Endothelial cell of umbilical vein (primary cell): ENCODE measurements at places on chromosomes 4 and X. TPM values are rescaled to one million over a fixed set of nuclear protein-coding genes. Genes with fewer than 3 reads are reported as not detected.
A peak's percentile ranks its signal among the peaks of the same experiment; 100 is the strongest.

The SAGE1 gene
- total RNA-seq, result not detected in 2 replicates

The SUV39H1 gene
- 18.2 and 20.0 TPM in 2 replicates for total RNA-seq

The AWAT2 gene
- 0.20 and 0.21 TPM in 2 replicates for total RNA-seq

The ATP1B4 gene
- not detected in 2 replicates for total RNA-seq

The TMEM144 gene
- total RNA-seq, result 23.0 and 23.9 TPM in 2 replicates

The AREG gene
- 0.46 and 0.55 TPM in 2 replicates for total RNA-seq

The SMARCA1 gene
- 29.3 and 29.7 TPM in 2 replicates for total RNA-seq

The GABRE gene
- total RNA-seq, result 6.1 and 20.2 TPM in 2 replicates

The GAB1 gene
- 37.7 and 41.8 TPM in 2 replicates for total RNA-seq

- no peak for DNase-seq
Measured at GRCh38 chrX:139971394-139971749, 6.1 kb upstream of the CXorf66 start.

DNA sequence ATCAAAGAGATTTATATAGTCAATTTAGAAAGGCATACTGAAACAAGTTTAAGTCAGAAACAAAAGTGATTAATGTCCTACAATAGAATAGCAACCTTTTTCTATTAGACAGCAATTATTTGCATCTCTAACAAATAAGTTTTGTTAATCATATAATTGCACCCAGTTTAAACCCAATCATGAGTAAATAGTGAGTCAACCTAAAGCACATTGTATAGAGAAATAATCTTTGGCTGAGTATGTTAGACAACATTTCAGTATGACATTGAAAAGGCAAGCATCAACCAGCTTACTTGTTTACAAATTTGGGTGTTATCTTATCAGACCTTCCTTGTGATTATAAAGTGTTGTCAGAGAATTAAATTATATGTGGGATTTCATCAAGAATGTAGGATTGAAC, 209.5 kb downstream of the IL15 start:
- DNase-seq, result no peak

DNA sequence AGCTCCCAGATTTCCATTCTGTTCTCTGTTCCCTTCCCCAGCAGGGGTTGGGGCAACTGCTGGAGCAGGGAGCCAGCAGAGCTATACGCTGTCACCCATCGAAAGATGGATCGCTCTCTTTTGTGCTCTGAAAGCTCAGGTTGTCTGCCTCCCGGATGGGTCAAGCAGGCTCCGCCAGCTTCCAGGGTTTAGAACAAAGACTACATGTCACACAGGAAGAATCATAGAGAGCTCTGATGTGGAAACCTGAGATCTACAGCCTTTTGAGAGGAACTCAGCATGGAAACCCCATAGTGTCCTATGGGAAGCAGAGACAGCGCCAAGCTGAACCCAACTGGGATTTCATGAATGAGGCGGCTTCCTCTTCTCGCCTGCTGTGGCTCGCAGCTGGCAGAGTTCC, 205.4 kb downstream of the HS3ST1 start:
- no peak for DNase-seq

GRCh38 chr4:61605984-61606383, 405.9 kb downstream of the ADGRL3 start:
- no peak for DNase-seq

DNA sequence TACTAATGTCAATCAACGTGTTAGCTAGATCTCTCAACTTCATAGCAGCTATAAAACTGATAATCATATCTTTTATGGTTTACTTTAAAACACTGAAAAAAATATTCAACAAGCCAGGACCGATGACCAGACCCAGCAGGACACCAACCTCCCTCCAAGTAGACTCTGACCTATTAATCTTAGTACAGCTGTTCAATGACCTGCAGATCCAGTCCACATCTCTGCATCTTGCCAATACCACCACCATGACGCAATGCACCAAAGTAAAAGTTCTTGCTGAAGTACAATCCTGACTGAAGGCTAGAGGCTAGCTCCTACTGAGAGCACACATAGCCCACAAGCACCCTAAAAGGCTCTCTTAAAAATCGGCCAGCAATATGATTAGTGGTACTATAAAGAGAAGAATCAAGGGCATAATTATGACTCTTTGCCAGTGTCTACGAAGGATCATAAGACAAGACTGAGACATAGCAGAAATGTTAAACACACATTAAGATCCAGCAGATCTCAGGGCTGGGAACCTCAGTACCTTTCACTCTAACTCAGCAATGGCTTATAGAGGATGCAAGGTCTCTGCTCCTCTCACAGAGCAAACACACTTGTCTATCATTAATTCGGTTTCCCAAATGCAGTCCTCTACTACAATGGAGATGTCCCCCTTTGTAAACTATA, 7.6 kb downstream of the MED14 start:
- no peak for DNase-seq

GRCh38 chrX:18542131-18542530, 116.7 kb downstream of the CDKL5 start:
- no peak for DNase-seq

GRCh38 chr4:55808186-55808585, 11.4 kb upstream of the EXOC1L start:
- no peak for DNase-seq

DNA sequence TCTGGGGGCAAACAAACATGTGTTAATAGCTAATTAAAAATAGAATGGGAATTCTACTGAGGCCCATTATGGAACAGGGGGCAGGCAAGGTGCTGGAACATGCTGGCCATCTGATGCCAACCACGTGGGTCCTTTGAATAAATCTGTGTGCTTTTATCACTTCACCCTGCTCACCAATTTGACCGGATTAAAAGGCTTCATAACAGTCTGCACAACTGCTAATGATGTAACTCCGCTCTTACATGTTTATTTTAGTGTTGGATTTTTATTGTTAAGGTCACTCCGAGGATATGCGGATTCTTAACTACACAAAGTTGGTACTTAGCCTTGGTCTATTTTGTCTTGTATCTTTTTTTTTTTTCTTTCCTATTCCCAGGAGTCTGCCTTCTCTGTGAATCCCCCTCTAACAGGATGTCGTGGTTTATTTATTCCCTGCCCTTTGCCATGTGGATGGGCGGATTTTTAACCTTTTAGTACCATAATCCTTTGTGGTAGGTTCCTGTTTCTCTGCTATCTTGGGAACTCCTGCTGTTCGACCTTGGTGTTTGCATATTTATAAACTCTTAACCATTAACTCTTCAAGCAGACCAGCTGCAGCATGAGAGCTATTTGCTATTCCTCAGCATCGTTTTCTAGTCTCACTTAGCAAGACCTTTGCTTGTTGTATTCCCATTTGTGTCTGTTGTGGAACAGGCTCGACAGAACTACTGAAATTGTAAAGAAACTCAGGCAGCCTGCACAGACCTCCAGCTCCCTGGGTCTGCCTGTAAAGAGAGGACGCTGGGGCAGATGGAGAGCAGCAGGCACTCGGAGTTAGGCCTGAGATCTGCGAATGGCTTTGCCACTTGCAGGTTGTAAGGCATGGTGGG, 38.0 kb downstream of the TRIM2 start:
- peak; percentile 83 for DNase-seq

DNA sequence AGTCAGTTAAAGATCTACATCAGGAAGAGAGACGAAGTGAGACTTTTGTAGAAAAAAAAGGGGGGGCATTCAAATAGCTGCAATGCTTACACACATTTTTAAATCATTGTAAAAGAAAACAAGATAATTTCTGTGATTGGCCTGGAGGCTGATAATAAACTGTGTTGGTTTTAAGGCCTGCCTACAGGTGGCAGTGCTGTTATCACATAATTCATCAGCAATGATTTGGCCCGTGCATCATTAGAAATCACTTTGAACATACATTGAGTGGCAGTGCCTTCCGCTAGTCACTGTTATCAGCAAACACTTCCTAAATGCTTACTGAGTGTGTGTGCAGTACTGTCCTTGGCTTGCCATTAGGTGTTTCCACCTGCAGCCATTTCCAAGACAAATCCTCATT, 831.9 kb downstream of the TRIML1 start:
- DNase-seq, result no peak

DNA sequence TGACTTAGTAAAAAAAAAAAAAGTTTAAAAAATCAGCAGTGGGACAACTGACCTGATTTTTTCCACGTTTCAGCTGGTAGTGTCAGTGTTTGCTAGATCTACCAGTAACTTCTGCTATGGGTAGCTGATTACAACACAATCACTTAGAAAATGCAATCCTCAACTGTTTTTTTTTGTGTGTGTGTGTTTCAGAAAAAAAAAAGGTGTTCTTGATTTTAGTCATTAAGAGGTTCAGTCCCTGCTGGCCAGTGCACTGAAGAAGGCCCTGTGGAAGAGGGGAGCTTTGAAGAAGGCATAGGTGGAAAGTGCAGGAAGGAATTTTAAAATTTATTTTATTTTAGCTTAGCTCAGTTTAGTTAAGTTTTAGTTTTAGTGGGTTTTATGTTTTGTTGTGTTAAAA, 46.9 kb downstream of the SH2D1A start:
- DNase-seq, result no peak

DNA sequence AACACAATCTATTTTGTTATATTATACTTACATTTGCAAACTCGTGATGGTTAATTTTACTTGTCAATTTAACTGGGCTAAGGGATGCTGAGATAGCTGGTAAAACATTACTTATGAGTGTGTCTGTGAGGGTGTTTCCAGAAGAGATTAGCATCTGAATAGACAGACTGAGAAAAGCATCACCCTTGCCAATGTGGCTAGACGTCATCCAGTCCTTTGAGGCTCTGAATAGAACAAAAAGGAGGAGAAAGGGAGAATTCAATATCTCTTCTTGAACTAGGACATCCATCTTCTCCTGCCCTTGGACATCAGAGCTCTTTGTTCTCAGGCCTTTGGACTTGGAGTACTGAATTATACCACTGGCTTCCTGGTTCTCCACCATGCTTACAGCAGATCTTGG, 154.6 kb downstream of the EPHA5 start:
- DNase-seq, result no peak

DNA sequence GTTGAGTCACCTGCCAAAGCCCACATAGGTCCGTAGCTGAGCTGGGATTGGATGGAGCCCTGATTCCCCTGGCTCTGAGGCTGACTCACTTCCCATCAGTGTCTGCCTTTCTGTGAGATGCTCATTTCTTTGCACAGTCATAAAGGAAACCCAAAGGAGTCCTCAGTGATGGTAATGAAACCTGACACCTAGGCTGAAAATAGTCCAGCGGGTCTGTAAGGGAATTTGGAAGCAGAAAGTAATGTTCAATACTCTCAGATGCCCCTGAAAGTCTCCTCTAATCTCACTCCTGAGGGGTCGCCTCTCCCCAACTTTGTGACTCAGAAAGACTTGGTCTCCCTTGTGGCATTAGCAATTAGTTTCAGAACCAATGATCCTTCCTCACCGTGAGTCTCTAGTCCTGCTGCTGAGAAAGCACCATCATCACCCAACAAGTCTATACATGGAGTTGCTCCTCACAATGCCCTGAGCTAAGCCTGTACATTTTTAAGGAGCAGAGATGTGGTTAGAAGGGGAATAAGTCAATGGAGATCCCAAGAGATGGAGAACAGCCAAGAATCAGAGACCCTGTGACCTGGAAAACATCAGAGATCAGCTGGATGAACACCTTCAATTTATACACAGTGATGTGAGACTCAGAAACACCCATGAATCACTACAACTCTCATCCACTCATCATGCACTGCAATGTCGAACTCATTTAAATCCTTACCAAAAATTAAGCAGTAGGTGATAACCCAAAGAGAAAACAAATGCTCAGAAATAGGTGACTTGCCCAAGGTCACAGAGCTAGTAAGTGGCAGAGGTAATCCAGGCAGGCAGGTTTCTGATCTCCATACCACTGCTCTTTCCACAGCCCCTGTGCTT, 219.0 kb upstream of the CPEB2 start:
- no peak for DNase-seq

DNA sequence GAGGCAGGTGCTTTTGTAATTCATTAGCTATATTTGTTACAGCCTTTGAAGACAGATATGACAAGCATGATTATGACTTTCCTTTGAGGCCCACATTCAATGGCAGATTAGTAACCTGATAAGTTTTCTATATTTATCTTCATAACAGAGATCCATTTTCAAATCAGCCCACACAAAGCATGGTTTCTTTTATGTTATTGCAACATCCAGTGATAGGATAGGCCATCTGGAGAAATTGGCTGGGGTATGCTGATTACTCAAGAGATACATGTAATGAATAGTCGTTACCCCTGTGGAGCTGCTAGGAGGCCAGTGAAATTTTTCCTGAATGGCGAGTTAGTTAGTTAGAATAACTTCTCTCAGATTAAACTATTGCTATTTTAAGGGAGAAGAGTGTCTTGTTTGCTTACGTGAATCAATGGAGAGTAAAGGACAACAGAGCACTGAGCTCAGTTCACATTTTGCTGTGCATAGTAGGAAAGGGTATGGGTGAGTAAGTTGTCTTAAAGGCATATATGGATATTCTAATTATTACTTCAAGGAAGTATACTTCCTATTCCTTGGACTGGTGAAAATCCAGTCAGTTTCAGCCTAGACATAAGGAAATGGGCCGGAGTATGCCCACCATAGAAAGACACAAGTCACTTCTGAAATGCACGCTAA, 79.2 kb upstream of the DKK2 start:
- no peak for DNase-seq

DNA sequence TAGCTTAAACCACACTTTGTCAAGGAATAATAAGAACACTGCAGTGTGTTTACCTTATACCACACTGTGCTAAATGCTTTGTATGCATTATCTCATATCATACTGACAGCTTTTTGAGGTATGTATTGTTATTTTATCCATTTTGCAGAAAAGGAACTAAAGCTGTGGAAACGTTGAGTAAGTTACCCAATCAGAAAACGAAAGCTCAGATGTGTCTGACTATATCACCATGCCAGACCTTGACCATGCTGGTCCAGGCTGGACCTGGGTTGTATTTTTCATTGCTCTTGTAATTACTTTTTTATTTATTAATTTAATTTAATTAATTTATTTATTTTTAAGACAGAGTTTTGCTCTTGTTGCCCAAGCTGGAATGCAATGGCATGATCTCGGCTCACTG, 2.1 kb downstream of the HSD17B11 start:
- no peak for DNase-seq

GRCh38 chr4:94406668-94407437, 44.9 kb upstream of the PDLIM5 start:
- peak; percentile 86 for DNase-seq

DNA sequence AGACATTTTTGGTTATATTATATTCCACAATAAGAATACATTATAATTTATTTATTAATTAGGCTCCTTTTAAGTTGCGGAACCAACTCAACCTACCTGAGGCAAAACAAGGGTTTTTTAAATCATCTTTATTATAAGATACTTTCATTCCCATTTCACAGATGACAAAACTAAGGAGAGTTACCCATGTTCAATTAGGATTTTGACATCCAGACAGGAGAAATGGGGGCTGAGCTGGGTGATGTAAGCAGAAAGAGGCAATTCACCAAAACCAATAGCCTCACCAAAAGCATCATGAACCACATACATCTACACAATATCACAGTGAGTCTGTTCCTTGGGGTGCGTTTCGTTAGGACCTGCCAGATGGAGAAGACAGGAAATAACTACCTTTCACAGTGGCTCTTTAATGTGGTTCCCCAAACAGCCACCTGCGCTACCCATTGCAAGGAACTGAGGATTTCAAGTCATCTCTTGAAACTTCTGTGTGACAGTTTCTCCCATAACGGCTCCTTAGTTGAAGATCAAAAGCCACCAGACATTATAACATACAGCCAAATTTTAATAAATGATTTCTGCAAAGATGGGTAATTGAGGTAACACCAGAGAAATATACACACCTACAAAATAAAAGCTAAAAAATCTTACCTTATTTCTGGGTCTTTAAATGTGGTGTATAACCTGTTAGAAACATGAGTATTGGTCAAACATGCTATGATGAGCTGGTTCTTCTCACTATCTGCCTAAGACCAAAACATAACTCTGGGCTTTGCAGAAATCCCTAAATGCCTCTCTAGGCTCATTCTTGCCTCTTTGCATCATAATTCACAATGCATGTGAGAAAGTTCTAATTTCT, 190.6 kb upstream of the LEF1 start:
- DNase-seq, result no peak
